ENCODE measurements at places on chromosomes 6 and 20.
A peak's percentile ranks its signal among the peaks of the same experiment; 100 is the strongest.

DNA sequence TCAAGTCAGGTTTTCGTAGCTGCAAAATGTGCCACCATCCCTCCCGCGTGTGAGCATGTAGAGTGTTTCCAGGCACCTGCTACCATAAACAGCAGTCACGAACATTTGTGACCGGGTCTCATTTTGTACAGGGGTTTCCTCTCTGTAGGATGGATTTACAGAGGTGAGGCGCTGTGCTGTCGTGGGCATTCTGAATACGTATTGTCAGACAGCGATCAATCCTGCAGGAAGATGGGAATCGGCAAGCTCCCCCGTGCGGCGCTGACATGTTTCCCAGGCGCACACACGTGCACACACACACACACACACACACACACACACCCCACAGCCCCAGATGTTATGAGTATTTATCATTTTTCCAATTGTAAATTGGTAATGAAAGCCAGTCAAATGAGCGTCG, 15.8 kb downstream of the ANKRD60 start:
- no peak for DNase-seq

DNA sequence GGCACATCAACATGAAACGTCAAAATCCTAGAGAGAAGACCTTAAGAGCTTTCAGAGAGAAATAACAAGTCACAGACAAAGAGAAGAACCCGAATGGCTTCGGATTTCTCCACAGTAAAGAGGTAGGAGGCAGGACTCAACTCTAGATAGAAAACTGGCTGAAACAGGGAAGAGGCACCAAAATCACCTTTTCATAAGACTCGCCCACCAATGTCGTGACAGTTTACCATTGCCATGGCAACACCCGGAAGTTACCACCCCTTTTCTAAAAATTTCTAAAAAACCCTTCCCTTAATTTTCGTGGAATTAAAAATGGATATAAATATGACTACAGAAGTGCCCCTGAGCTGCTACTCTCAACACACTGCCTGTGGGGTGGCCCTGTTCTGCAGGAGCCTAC, 12.3 kb upstream of the DEFB121 start:
- no peak for DNase-seq

DNA sequence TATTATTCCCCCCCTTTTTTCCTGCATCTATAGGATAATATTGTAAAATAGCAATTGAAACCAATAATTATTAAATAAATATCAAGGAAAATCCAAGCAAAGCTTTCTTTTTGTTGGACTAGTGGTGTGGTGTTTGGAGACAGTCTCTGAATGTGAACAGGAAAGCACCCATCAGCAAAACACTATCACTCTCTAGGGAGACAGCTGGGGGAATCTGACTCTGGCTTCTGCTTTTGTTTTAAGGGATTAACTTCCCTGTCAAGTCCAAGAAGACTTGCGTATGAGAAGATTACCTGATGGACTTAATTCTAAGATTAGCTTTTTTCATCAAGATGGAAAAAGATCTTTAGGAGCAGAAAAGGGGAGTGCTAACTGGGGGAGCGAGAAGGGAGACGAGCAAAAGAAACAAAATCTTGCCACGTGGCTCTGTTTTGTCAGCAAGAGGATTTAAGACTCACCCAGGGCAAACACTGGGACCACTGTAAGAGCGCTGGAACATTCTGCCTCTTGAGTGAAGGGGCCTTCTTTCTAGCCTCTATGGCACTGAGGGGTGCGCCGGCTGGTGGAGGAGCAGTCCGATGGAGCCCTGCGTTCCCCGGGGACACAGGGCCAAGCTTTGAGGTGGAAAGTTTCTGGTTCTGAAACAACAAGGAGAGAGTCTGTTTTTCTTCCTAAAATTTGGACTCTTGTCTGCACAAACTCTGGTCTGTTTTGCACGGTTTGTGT, 570 bp downstream of the TULP4 start:
- no peak for DNase-seq

GRCh38 chr6:101845172-101845571, 451.7 kb downstream of the GRIK2 start:
- no peak for DNase-seq

DNA sequence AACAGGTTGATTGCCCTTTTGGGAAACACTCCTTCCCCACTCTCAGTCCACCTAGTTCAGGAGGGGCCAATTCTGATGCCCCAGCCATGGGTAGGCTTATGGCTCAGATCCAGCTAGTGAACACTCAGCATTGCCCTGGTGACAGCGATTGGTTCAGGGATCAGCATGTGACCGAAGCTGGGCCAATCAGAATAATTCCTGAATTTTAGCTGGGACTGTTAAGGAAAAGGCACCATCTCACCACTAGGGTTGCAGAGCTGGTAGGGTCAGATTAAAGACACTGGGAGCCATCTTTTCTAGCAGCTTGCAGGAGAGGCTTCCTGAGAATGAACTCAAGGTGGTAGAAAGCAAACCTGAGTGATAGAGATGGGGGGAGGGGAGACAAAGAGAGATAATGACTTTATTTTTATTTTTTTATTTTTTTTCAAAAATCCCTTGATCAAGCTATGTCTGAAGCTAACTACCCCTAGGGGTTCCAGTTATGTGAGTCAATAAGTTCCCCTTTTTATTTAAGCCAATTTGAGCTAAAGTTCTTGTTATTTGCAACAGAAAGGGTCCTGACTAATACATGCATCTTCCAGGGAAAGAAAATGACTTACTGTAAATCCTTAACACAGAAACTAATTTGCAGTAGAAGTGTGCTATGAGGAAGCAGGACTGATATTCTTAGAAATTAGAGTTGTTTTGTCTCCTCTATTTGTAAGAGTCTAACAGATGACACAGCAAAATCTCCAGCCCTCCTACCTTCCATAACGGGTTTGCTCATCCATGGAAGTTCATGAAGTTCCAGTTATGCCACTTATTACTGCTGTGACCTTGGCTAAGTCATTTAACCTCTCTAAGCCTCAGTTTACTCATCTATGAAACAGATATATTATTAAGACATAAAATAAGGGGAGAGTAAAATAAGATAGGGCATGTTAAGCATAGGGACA, 44.7 kb downstream of the EYA2 start:
- DNase-seq, result no peak

- no peak for DNase-seq
These were observed 8.5 kb downstream of the GMEB2 start for GRCh38 chr20:63618291-63618980.

DNA sequence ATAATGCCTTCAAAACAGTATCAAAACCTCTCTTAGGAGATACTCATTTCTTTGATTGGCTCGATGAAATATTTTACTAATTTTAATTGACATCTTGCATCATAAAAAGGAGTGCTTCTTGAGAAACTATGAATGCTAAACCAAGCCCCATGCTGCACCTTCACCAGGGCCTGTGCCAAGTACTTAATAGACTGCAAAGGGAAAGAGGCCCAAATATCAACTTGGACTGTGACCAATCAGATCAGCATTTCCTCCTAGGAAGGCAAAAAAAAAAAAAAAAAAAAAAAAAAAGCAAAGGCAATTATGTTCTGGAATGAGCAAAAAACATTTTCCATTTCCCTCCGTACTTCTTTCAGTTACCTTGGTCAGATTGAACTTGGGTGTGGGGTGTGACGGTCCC, 253.0 kb upstream of the SOX4 start:
- DNase-seq, result no peak

- no peak for DNase-seq
These were observed 66.8 kb downstream of the PRDM1 start for GRCh38 chr6:106152952-106153351.

DNA sequence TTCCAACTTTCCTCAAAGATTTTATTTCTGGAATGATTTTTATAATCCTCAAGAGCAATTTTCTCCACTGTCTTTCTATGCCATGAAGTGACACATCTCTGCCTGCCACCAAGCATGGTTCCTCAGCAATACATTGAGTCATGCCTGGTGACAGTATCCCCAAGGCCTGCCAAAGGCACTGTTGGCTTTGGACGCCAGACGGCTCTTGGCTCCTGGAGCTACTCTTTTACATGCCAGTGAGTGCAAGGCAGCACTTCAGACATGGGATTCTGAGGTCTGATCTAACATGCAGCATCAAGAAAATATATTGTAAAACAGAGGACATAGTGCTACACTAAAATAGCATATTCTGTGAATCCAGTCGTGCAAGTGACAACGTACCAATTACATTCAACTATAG, 20.1 kb upstream of the PLEKHG1 start:
- no peak for DNase-seq

- DNase-seq, result no peak
These were observed 52.1 kb downstream of the SNX5 start for GRCh38 chr20:17916433-17916891.

GRCh38 chr20:57788936-57789613, 79.3 kb upstream of the PMEPA1 start:
- DNase-seq, result no peak

- DNase-seq, result peak; percentile 20
These were observed 17.8 kb upstream of the HSF2 start for GRCh38 chr6:122381494-122382265.

DNA sequence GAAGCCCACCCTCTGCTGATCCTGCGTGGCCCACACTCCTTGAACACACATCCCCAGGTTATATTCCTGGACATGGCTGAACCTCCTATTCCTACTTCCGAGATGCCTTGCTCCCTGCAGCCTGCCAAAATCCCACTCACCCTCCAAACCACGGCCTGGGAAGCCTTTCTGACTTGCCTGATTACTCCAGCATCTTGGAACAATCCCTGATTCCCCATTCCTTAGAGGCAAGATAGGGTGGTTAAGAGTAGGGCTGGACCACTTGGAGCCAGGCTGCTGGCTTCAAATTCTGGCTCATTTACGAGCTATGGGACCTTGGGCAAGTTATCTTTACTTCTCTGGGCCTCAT, 45.9 kb upstream of the CDH22 start:
- DNase-seq, result no peak

GRCh38 chr6:78243519-78243918, 590.7 kb downstream of the MEI4 start:
- no peak for DNase-seq

DNA sequence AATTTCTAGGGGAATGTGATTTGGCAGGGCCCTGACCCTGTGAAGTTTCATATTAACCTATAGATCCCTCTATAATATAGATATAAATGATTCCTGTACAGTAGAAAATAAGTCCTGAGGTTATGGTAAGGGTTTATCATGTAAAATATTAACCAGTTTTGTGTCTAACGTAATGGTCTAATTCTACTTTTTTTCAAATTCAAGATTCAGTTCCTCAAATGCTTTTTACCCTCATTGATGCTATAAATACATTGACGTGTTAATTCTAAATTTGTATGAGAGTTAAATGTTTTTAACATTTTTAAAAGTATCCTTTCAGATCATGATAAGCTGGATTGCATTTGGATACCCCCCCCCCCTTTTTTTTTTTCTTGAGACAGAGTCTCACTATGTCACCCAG, 169.4 kb downstream of the MEI4 start:
- no peak for DNase-seq

DNA sequence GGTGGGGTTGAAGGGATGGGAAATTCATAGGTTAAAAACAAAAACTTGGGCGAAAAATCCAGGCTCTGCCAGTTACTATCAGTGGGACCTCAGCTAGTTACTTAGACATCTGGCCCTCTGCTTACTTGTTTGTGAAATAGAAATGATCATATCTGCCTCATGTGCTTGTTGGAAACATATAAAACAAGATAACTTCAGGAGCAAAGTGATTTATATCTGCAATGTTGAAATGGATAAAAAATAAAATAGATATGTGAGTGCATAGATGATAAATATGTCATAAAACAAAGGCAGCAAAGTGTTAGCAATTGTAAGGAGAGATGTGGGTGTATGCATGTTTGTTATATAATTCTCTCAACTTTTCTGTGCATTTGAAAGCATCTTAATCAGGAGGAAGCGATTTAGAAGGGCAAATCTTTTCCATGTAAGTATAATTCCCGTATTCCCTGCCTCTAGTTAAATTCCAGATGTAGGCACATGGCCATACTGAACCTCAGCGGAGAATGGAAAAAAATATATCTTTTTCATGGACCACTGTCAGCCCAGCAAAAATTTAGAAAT, 579.0 kb upstream of the FLRT3 start:
- no peak for DNase-seq

DNA sequence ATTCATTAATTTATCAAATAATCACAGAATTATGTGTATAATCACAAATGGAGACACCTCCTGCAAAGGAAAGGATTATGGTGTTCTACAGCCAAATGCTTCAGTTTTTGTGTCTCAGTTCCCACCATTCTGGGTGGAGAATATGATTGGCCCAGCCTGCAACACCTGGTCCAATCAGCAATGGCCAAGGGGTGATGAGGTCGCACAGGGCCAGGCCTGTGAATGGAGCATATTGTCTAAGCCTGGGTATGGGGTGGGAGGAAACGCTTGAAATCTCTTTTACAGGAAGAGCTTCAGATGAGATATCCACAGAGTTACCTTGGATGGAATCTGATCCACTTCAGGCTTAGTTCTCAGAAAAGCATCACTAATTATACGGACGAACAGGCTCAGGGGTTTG, 271.6 kb downstream of the DHX35 start:
- DNase-seq, result no peak

DNA sequence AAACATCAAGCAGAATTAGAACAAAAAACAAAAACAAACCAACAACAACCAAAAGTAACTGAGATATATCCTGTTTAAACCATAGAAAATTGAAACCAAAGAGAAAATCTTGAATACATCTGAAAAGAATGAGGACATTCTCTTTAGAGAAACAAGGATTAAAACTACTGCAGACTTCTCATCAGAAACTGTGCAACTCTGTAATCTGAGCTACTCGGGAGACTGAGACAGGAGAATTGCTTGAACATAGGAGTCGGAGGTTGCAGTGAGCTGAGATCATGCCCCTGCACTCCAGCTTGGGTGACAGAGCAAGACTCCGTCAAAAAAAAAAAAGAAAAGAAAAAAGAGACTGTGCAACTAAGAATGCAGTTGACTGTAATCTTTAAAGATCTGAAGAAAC, 153.4 kb downstream of the SYNDIG1 start:
- no peak for DNase-seq

DNA sequence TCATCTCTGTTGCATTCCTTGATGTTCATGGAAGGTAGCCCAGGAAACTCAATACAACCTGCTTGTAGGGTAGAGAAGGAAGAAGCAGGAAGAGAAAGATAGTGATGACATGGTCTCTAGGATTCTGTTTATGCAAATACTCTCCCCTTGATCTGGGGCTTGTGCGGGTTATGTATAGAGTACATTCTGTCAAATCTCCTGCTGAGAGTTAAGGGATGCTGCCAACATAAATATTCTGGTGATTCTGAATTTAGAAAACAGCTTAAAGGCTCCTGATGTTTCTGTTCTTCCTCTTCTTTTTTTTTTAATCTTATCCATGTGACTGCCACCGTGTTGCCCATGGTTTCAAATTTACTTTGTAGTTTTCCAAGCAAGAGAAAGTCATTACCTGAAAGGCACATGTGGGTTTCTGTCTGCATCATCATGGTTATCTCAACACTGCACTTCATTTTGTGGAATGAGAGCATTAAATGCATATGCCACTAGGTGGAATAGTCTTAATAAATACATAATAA, 150.6 kb downstream of the RPS12 start:
- DNase-seq, result no peak

- DNase-seq, result no peak
These were observed 81.8 kb downstream of the FYN start for GRCh38 chr6:111791415-111791814.

All from activated T-helper 1 cell treated with Interleukin-2 at 50 U/mL for 16 hours (primary cell).